HTR-8/SVneo (cell line): ENCODE measurements at places on chromosomes 6 and 20.

DNA sequence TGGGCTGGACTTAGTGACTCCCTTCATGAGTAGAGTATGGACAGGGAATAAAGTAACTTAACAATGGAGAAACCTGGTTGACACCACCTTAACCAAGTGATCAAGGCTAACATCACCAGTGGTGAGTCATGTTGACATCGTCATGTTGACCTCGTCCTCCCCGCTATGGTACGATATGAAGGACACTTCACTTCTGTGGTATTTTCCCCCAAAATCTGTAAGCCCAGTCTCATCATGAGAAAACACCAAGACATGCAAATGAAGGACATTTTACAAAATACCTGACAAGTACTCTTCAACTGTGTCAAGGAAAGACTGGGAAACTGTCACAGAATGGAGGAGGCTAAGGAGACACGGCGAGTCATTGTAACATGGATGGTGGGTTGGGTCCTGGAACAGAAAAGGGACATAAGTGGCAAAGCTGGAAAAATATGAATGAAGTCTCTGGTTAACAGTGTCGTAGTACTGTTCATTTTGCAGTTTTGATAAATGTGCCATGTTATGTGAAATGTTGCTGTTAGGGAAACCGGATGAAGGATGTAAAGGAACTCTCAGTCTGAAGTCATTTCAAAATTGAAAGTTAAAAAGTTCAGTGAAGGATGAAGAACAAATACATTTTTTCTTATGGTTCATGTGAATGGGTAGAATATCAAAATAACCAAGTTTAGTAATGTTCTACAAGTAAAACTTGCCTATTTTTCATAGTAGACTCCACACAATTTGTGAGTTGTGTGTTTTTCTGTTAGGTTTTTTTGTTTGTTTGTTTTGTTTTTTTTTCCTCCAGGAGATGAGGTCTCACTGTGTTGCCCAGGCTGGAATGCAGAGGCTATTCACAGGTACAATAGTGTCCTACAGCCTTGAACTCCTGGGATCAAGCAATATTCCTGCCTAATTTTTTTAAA lies 247.5 kb downstream of the TMEM242 start:
- no peak for DNase-seq

DNA sequence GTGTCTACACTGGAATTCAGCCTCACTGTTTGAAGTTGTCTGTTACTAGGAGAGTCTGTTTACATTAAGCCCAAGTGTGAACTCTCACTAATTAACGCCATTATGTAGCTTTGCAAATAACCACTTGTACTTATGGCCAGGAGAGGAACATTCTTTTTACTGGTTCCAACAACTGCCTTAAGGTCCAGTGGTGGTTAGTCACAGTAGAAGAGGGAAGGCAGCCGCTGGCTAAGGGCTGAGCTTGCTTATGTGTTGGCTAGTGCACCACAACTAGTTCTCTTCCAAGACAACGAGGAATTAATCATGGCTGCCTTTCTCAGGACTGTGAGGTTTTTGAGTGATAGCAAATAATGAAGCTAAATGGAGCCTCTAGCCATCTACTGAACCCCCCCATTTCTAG lies 14.9 kb upstream of the SLC22A23 start:
- no peak for DNase-seq

DNA sequence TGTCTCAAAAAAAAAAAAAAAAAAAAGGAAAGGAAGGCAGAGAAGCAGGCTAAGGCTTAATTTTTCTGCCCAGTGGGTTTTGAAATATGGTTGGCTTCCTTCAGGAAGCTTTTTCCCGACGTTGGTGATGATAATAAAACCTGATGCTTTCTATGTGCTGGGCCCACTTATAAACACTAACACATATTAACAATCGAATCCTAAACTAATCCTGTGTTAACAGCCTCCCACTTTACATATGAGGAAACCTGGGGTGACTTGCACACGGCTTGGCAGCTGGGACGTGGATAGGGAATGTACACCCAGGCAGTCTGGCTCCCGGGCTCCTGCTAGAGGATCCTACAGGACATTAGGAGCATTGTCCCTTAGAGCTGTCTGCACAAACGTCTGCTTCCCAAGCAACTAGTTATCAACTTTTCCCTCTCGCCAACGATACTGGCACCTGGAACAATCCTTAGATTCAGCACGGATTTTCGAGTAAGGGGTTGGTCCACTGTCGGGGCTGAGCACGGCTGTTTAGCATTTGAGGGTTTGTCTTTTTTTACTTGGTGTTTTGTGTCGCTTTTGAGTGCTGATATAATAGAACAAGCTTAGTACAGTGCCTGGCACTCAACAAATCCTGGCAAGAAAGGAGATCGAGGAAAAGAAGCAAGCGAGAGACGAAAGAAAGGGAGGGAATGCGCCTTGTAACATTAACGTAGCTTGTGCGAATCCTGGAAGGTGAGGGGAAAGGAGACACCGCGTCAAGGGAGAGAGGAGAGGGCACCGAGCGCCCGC lies 622 bp upstream of the KIZ start:
- peak; percentile 54 for DNase-seq

GRCh38 chr6:71473926-71474325 lies 185.3 kb downstream of the OGFRL1 start:
- no peak for DNase-seq

GRCh38 chr6:55438203-55438602 lies 110.9 kb downstream of the GFRAL start:
- DNase-seq: no peak

DNA sequence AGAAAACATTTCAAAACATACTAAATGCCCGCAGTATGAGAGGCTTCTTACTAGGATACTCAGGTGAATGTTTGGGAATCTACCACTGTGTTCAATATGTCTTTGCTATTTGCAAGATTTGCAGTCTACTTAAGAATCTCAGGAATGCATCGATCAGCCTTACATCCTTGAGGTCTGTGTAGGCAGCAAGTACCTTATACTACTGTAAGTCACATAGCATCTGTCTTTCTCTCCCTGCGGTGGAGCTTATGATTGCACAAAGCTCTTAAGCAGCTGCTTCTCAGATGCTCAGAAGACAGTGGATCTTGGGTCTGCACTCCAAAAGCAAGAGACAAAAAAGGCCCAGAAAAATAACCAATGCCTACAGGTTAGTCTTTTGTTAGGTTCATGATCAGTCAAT lies 21.4 kb downstream of the PCSK2 start:
- DNase-seq: no peak

GRCh38 chr6:78986161-78986560 lies 91.9 kb downstream of the PHIP start:
- DNase-seq: no peak

DNA sequence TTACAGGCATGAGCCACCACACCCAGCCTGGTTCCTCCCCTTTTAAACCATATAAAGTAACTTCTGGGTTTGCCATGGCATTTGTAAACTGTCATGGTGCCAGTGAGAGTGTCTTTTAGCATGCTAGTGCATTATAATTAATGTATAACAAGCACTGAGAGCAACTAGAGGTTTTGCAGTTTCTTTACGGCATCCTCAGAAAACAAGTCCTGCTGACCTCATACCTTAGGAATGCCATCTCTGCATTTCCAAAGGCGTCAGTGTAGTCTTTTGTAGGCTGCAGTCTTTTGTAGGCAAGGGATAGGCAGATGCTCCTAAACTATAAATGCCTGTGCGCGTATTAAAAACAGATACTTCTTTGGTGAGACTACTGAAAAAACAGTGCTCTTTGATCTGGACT lies 75.0 kb upstream of the EZR start:
- peak; percentile 73 for DNase-seq

- DNase-seq: no peak
These were observed 10.0 kb upstream of the NKX2-2 start for GRCh38 chr20:21523895-21524294.

GRCh38 chr6:75283907-75284631 lies 523 bp downstream of the TMEM30A start:
- no peak for DNase-seq

DNA sequence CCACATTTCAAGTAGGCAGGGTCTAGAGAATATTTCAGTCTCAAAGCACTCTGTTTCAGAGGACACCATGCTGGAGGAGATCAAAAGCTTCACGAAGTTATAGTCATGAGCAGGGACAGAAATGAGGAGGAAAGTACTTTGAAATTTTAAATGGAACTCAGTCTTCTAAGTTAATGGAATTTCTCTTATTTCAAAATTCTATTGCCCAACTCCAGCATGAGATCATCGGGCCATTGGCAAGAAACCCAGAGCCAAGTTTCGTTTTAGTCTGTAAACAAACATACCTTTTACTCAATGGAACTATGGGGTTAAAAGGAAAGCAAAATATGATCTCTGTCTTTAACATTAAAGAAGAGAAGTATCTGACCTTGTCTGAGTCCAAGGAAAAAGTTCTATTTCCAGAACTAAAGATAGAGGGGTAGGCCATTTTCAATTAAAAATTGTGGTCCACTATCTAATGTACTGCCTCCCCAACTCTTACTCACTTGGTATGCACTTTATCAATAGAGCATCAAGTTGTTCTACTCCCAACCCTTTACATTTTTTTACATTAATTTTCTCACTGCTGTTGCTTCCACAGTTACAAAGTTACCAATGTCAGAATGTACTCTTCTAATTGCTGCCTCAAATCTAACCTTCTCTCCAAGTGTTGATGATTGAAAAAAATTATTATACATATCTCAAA lies 235.3 kb upstream of the NRSN1 start:
- DNase-seq: no peak

DNA sequence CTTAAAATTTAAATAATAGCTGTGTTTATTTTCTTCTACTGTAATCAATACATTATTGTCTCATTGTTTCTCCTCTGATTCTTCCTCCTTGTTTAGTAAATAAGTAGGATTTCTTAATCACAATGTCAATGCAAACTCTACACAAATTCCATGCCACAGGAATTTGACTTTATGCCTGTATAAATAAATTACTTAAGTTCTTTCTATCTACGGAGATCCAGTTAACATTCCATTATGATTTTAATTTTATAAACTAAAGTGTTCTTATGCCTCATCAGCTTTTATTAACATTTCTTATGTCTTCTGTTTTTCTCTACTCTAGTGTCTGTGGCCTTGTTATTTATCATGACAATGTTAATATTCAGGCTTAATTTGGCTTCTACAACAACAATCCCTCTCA lies 1169.2 kb downstream of the GRIK2 start:
- no peak for DNase-seq

- no peak for DNase-seq
These were observed 45.3 kb downstream of the DACT2 start for GRCh38 chr6:168274037-168274952.

GRCh38 chr6:109457562-109457996 lies 2.0 kb upstream of the MICAL1 start:
- no peak for DNase-seq

- DNase-seq: no peak
These were observed 308.6 kb upstream of the CNR1 start for GRCh38 chr6:88474720-88475119.

GRCh38 chr20:692044-692443 lies 16.4 kb upstream of the SCRT2 start:
- DNase-seq: no peak

GRCh38 chr20:9877932-9878495 lies 39.1 kb upstream of the PAK5 start:
- no peak for DNase-seq

- no peak for DNase-seq
These were observed 631 bp downstream of the ULBP2 start for GRCh38 chr6:149942461-149942829.

GRCh38 chr6:137871291-137871690 lies 4.2 kb downstream of the TNFAIP3 start:
- DNase-seq: no peak

- DNase-seq: no peak
These were observed 43.4 kb downstream of the TAF8 start for GRCh38 chr6:42093582-42094329.

GRCh38 chr20:4896971-4897497 lies 104.3 kb downstream of the SLC23A2 start:
- no peak for DNase-seq

GRCh38 chr6:14732844-14733757 lies 512.8 kb upstream of the JARID2 start:
- DNase-seq: peak; percentile 47
